Vagina (tissue), 2 donors: ENCODE measurements at places on chromosomes 6 and 20.

GRCh38 chr6:22442826-22443225, 126.5 kb upstream of the HDGFL1 start:
- no peak for DNase-seq

DNA sequence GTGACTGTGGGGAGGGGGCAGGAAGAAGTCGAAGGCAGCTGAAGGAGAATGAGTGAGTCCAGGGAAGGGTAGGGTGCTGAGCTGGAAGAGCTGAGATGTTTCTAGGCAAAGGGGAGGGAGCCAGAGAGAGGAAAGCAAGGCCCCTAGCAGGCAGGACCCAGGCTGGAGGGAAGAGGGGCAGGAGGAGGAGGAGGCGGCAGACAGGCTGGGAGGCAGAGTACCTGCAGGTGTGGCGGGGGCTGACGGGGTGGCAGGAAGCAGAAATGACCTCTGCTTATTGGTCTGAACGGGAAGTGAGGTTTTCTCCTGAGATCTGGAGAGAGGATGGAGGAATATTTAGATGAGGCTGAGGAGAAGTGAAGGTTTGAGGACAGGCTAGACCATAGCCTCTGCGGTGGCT, 10.7 kb upstream of the EMILIN3 start:
- DNase-seq: no peak

DNA sequence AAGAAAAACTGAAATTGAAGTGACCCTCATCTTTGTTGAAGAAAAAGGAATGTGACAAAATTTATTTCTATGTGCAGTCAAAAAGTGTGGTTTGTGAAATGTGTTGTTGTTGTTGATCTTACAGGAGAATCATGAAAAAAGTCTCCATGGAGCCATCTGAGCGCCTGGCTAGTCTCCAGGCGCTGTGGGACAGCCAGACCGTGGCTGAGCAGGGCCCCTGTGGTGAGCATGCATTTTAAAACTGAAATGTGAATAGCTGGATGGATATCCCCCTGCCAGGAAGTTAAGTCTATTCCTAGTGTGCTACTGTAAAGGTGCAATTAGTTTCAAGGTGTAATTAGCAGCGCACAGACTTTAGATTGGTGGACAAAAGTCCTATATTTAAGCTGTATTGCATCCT, 170.6 kb downstream of the CARMIL1 start:
- DNase-seq: no peak

- DNase-seq: no peak
Measured at GRCh38 chr20:36385503-36385902, 79.4 kb downstream of the DLGAP4 start.

- no peak for DNase-seq
Measured at GRCh38 chr6:9831783-9832182, 583.1 kb downstream of the TFAP2A start.

DNA sequence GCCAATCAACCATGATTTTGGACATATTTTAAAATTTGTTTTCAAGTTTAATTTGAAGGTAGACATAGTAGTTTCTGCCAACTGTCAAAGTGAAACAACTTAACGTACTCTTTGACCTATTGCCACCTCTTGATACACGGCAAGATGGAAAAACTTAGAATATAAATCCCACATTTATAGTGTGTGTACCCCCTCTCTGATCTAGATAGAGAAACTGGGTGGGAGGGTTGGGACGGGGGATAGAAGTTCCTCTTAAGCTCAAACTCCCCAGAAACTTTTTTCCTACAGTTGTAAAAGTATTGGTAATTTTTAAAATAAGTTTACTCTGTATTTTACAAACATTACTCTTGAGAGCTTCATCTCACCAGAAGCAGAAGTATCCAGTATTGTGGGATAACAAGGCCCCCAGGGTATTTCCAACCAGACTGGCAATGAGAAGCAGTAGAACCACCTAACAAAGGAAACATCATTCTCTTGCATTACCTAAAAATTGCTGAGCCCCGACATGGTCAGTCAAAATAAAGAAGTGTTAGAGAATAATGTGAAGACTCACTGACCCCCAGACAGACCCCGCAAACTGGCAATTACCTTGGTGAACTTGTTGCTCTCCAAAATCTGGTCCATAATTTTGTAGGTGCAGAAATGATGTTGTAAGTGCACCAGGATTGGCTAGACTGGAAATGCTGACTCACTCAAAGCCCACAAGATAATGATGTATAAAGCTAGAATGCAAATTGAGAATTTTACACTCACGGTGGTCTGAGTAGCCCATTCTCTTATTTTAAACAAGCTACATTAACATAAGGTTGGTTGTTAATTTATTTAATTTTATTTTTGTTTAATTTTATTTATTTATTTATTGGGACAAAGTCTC, 74.7 kb upstream of the TNFAIP3 start:
- no peak for DNase-seq

DNA sequence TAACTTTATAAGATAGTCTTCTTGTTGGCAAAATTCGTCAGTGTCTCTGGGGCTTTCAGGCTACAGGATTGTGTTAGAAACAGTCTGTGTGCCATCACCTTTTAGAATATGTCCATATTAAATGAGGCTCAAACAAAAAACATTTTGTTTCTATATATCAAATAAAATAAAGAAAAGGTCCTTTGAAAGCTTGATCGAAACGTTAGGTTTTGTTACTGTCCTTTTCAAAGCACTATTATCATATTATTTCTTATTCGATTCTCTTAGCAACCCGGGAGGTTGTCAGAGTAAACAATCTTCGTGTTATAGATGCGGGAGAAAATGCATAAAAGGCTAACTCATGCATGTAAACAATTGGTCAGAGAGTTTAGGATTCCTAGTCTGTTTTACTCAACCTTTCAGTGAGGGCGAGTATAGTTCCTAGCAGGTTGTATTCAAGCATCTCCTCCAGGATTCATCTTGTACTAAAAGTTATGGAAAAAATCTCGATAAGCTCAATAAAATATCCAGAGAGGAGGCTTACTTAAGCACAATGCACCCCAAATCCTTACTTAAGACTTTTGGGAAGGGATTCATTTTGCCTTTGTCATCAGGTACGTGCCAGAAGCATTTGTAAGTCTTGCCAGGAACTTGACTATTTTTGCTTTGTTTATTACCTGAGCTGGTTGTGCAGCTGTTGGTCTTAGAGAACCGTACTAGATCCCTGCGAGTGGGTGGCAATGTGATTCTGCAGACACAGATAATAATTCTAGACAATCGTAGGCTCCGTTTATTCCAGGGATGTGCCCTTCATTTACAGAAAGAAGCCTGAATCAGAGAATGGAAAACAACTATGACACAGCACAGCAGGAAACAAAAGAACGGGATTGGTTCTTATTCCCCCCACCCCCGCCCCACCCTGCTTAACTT, 159.6 kb upstream of the ZNF217 start:
- no peak for DNase-seq

GRCh38 chr6:87029711-87030314, 65.1 kb downstream of the CGA start:
- no peak for DNase-seq
